ENCODE measurements at places on chromosomes 12 and 14.

DNA sequence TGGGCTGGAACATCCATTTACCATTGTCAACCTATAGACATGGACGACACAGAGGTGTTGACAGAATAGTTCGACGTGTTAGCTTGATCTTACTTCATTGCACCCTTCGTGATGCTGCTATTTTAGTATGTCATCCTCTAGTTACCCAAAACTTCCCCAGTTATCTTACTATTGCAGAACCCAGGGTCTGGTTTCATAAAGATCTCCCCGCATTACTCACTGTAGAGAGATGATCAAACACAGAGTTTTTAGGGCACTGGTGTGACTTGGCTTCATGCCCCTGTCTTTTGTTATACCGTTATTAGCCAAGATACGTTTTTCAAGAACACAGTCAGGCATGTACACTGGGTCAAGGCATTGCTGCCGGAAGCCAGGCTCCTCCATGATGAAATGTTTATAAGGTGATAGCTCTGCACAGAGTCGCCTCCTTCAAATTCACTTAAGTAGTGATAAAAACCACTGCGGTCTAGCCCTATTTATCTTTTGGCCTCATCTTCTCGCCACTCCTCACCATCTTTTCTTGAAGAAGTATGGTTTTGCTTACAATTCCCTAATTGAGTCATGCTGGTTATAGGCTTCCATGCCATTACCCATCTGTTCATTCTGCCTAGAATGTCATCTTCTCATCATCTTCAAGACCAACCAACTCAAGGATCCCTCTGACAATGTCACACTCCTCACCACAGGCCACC, 1127.9 kb downstream of the VRK1 start:
- no peak for DNase-seq

DNA sequence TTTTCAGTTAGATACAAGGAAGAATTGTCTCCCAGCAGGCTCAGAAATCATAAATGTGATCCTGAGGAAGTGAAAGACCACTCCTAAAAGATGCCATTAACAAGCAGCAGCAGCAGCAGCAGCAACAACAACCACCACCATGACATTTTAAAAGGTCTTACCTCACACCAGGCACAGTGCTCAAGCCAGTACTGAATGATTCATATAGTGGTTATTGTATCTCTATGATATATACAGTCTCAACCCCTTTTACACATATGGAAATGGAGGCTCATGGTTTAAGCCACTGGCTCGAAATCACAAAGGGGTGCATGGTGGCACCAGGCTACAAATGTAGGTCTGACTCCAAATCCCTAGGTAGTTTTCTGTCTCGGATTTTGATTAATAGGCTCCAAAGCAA, 126.9 kb downstream of the KTN1 start:
- no peak for DNase-seq

GRCh38 chr12:12387501-12387900, 30.6 kb downstream of the BORCS5 start:
- no peak for DNase-seq

DNA sequence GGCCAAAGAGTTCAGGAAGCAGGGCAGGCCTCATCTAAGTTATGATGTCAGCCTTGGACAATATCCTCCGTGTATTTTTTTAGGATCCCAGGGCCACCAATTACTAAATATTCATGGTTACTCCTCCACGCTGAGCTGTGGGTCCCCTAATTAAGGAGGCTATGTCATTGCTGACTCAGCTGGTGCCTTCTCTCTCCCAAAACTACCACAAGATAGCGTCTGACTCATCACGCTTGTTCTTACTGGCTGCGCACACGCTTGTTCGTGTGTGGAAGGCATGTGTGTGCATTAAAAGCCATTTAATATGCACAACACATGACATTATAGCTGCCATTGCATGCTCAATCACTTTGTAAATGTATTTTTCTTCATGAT, 78.3 kb downstream of the GSC start:
- DNase-seq, result no peak

- no peak for DNase-seq
These were observed 250.5 kb downstream of the MED13L start for GRCh38 chr12:116026768-116027550.

- no peak for DNase-seq
These were observed 28.8 kb downstream of the P2RX4 start for GRCh38 chr12:121238604-121239350.

DNA sequence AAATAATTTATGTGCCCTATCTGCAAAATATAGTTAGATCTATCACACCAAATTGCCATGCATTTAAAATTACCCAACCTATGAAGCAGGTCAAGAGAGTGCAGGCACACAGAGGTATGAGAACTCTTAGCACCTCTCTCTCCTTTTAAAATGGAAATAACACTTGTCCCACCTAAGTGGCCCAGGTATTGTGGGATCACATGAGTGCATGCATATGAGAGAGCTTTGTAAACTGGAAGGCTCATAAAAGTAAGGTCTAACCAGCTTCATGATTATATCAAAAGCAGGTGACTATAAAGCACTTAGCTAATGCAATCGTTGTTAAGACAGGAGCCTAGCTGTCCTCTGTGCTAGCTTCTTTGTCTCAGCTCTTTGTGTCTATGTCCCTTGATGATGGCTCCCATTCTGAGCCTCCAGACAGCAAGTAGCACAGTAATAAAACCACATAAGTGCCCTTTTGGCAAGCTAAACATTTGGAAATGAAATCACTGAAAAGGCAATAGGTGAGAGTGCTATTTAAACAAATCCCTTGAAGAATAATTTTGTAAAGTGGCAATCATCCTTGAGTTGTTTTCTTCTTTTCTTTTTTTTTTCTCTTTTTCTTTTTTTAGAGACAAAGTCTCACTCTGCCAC, 219.0 kb downstream of the NTF3 start:
- DNase-seq, result no peak

GRCh38 chr14:99944241-99944651, 121.0 kb upstream of the EVL start:
- DNase-seq, result no peak
